ENCODE measurements at places on chromosomes 7 and 10.
A peak's percentile ranks its signal among the peaks of the same experiment; 100 is the strongest.

GRCh38 chr7:98992076-98992475 lies 113.7 kb downstream of the TRRAP start:
- no peak for DNase-seq

DNA sequence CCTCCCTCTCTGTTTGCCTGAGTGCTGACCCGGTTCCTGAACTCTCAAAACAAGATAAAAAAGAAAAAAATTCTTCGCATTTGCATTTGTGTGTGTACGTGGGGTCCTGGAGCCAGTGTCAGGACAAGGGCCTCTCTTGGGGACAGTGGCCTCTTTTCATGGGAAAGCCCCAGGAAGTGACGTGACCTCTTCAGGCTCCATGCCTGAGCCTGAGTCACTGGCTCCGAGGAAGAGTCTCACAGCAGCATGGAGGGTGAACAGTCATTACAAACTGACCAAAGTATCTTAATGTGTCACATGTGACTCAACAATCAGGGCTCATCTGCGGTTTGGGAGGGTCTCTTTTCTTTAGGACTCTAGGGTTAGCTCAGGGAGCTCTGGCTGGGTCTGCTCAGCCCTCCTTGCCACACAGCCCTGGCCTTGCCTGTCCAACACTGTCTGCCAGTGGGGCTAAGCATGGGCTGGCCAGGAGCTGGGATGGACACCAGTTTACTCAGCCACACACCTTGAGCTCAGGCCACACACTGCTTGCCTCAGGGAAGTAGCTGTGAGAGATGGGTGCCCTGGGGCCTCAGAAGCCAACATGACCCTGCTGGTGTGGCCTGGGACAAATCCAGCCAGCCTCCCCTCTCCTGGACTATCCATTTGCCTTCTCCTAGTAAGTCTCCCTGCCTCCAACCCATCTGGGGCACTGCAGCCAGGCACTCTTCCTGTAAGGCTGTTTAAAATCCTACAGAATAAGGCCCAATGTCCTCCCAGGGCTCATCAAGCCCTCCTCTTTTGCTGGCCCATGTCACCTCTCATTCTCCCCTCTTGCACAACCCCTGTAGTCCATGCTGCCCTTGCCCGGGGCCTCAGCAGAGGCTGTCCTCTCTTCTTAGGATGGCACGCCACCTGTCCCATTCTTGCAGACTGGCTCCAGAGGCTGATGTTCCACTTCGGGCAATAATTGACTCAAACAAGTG lies 10.5 kb downstream of the TMEM273 start:
- peak; percentile 37 for DNase-seq

DNA sequence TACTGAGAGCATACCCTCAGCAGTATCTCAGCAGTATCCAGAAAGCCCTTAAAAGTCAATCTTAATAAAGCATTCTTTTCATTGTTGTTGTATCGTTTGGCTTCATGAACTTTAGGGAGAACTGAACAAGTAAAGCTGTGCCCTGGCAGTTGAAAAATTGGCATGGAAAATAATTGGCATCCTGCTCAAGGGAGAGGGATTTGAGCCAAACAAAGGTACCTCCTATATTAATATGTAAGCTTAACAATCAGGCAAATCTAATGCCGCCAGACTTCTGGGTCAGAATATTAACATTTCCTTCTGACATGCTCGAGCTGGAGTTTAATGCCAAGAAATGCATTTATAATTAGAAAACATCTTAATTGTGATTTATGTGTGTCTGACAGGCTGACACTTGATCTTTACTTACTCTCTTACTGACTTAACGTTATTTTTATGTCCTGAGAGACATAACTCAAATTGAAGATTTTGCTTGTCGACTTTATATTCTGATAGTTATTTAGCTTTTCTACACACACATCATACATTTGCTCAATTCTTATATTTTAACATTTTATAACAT lies 42.1 kb upstream of the PCDH15 start:
- DNase-seq: no peak

- DNase-seq: no peak
Observed at GRCh38 chr10:47081264-47081663, 170.0 kb downstream of the PTPN20 start.

GRCh38 chr7:75813084-75813483 lies 522 bp downstream of the CCL24 start:
- DNase-seq: no peak

GRCh38 chr7:150811-151221 lies 41.6 kb upstream of the FAM20C start:
- DNase-seq: no peak

DNA sequence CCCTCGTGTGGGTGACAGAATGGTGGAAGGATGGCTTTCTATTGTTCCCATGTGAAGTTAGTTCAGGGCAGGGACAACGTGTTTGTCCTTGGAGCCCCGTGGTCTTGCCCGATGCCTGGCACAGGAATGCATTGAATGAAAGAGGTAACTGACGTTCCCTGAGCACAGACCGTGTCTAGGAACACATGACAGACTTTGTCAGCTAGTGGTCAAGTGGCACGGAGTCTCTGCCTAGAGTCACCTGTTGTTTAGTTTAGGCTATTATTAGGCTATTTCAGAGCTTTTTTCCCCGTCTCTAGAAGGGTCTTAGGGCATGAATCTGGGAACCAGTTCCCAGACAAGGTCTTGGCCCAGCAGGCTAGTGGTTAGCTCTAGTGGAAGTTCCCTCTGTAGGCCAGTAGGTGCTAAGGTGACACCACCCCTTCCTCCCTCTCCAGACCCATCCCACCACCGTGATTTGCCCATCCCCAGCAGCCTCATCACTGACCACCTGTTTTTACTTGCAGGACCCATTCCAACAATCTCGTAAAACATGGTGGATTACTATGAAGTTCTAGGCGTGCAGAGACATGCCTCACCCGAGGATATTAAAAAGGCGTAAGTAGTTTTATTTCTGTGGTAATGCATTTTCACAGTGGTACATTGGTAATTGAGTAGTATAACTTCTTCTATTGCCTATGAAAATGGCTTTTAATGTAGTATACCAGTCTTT lies 21.4 kb downstream of the DNAJB6 start:
- no peak for DNase-seq

GRCh38 chr10:14565199-14565598 lies 209.5 kb downstream of the FAM107B start:
- no peak for DNase-seq

- DNase-seq: no peak
Observed at GRCh38 chr7:25395976-25396375, 167.7 kb upstream of the NPVF start.

GRCh38 chr7:156927571-156928405 lies 21.7 kb upstream of the NOM1 start:
- DNase-seq: no peak

- no peak for DNase-seq
Observed at GRCh38 chr7:47535035-47535703, 46.7 kb downstream of the TNS3 start.

DNA sequence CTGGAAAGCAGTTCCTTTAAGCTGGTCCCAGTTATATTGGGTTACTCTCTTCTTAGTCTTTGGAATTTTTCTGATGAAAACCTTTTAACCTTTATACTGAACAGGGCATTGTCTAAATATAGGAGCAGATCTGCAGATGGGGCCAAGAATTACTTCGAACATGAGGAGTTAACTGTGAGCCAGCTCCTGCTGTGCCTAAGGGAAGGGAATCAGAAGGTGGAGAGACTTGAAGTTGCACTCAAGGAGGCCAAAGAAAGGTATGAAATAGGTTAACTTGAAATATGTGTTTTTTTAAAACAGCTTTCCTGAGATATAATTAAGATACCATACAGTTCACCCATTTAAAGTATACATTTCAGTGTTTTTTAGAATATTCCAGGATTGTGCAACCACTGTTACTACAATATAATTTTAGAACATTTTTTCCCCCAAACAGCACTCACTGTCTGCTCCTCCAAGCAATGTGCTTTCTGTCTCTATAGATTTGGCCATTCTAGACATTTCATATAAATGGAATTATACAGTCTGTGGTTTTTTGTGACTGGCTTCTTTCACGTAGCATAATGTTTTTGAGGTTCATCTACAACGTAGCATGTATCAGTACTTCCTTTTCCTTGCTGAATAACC lies 18.9 kb downstream of the OPTN start:
- no peak for DNase-seq

- DNase-seq: no peak
Observed at GRCh38 chr7:5428478-5429252, 5.0 kb upstream of the TNRC18 start.

- no peak for DNase-seq
Observed at GRCh38 chr7:157423348-157423747, 86.5 kb downstream of the DNAJB6 start.

DNA sequence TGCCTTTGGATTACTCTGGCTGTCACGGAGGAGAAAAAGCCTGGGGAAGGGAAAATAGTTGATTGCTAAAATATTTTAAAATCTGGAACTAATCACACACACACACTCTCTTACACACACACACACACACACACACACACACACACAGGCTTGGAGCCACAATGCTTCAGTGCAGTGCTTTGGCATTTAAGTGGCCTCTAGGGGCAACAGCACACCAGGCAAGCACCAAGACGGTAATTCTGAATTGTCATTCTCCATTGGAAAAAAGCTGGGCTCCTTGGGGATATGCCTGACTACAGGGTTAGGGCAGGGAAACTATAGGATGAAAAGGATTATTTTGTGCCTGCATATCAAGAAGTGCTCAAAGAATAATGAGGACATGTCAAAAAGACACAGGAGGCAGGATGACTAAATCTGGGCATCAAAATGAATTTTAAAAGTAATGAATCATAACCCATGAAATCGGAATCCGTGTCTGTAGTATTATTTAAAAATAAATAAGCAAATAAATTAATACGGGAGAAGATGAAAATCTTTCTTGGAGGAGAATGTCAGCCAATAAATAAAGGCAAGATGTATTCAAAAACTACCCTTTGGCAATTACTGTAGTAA lies 30.4 kb upstream of the DDC start:
- DNase-seq: no peak

DNA sequence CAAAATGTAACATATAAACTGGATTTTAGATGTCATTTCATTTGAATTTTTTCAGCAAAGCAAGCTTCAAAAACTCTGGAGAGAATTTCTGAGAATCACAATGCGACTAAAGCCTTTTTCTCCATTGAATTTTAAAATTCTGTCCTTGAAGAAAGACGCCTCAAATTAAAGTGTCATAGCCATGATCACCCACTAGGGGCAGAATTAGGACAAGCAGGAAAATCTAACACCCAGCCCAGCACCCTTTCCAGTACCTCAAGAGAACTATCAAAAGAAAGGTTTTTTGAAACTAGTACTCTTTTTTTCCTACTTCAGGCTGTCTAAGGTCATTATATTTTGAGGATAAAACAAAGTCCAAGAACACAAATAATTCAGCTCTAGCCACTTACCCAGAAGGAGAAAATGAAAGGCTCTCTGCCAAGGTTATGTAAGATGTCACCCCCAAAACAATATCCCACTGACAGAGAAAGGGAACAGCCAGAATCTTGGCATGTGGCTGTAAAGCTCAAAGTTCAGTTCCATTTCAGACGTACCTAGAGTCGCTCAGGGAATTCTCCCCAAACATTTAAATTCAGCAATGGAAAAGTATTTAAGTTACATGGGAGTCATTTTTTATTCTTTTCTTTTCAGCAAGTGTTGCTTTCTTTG lies 299.4 kb downstream of the SNX13 start:
- peak; percentile 1 for DNase-seq

GRCh38 chr10:2953495-2953894 lies 113.9 kb upstream of the PFKP start:
- DNase-seq: no peak

GRCh38 chr10:102580230-102580629 lies 64.0 kb upstream of the TRIM8 start:
- no peak for DNase-seq

DNA sequence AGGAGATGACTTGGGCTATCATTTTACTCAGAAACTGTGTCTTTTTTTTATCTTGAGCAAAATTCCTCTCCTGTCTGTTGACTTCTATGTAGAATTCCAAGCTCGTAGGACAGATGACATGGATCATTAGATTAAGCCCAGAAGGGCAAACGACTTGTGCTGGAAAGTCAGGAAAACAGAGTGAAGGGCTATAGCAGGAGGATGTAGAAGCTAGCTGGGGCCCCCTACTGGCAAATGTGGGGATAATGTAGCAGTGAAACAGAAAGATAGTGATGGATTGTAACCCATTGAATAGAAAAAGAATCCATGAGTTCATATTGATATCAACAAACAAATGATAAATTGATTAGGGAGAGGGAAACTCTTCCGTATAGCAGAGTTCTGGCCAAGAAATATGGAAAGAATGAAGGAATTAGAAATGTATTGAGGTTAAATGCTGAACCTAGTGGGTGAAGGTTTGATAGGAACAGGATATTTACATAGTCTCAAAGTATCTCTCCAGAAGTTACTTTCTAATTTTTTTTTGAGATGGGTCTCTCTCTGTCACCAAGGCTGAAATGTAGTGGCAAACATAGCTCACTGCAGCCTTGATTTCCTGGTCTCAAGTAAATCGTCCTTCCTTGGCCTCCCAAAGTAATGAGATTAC lies 103.6 kb downstream of the LYZL1 start:
- DNase-seq: peak; percentile 8

DNA sequence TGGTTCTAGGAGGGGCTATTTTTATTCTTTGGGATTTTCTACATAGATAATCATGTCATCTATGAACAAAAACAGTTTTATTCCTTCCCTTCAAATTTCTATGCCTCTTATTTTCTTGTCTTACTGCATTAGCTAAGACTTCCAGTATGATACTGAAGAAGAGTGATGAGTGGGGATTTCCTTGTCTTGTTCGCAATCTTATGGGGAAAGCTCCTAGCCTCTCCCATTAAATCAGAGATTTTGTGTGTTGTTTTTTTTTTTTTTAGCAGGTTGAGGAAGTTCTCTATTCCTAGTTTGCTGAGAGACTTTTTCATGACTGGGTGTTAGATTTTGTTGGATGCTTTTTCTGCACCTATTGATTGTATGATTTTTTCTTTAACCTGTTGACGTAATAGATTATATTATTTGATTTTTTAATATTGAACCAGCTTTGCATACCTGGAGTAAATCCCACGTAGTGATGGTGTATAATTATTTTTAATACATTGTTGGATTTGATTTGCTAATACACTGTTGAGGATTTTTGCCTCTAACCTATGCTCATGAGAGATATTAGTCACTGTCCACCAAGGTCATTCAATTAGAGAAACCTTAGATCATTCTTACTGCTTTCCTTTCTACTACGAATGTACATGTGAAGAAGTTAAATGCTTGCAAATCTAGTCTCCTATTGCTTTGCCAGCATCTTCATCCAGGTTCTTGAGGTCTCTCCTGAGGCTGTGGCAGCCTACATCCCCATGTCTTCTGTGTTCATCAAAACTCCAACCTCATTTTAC lies 6.5 kb downstream of the ATP5F1C start:
- DNase-seq: no peak

All from T-helper 9 cell (primary cell).